ENCODE measurements at places on chromosomes 3 and 15. TPM values are rescaled to one million over a fixed set of nuclear protein-coding genes. Genes with fewer than 3 reads are reported as not detected.

Gene CCR8
- total RNA-seq: 0.77 TPM

GRCh38 chr3:39435006-39435748, 28.7 kb downstream of the RPSA start:
- no peaks in the 10 kb centered on the region for H3K36me3 ChIP-seq
- H3K4me1 ChIP-seq: no peaks in the 10 kb centered on the region
- no peak overlapping the region for H3K27ac ChIP-seq
- H3K4me3 ChIP-seq: no peak overlapping the region
- no peak for DNase-seq
- peaks cover 4% of the 10 kb centered on the region for H3K27me3 ChIP-seq

DNA sequence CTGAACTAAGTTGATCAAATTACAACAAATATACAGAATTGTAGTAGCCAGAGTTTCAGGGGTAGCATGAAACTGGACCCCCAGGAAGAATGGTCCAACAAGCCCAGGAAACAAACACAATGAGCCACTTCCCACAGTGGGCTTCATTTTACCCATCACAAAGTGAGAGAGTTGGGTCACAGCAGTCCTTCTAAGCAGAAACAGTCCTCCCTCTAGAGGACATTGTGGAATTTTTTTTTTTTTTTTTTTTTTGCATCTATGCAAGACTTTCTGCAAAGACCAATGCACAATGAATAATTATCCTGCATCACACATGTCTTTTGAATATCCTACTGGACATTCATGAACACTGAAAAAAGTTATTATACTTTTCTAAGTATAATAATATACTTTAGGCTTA, 73.8 kb upstream of the ATP13A5 start:
- no peak overlapping the region for H3K27ac ChIP-seq
- no peaks in the 10 kb centered on the region for H3K36me3 ChIP-seq
- no peak for DNase-seq
- H3K4me1 ChIP-seq: no peaks in the 10 kb centered on the region
- no peak overlapping the region for H3K4me3 ChIP-seq
- no peaks in the 10 kb centered on the region for H3K27me3 ChIP-seq

DNA sequence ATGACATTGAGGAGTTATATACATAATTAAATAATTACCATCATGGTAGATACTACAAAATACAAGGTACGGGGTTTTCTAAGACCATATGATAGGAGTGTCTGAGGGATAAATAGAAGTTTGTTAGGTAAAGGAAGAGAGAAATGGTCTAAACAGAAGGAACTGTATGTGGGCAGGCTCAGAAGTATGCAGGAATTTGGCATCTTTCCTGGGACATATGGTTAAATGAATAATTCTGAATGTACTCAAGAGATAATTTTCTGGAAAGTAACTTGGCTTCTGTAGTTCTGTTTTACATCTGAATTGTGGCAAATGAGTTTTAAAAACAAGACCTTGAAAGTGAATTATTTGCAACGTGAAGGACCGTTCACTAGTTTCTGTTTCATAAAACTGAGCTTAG, 17.5 kb downstream of the LMCD1 start:
- no peak for DNase-seq
- H3K27me3 ChIP-seq: peaks cover 5% of the 10 kb centered on the region
- no peaks in the 10 kb centered on the region for H3K4me1 ChIP-seq
- H3K36me3 ChIP-seq: no peaks in the 10 kb centered on the region

All from activated CD4-positive, alpha-beta T cell treated with anti-CD3 and anti-CD28 coated beads for 36 hours (primary cell).